ENCODE measurements at places on chromosomes 2 and 18.

DNA sequence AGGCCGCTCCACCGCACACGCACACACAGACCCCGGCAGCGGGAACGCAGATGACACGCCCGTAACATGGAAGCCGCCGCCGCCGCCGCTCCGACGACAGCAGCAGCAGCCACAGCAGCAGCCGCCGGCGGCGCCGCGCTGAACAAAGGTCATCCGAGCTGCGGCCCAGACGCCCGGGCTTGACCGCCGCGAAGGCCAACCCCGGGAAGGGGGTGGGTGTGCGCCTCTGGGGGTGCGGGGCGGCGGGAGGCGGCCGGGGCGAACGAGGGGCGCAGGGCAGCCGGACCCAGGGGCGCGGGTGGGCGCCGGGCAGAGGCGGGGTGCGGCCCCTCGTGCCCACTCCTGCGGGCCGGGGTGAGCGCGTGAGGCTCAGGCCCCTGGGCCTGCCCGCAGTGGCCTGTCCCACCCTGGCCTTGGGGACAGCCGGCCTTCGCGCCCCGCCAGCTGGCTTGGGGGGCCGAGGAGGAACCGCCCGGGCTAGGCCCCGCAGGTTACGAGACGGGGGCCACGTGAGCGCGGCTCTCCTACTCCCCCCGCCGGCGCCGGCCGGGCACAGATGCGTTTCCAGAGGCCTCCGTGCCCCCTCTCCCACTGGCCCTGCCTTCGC lies 1.0 kb upstream of the ZNF532 start:
- DNase-seq, result peak; percentile 24

GRCh38 chr2:108354136-108354535 lies 23.6 kb upstream of the SULT1C4 start:
- DNase-seq, result peak; percentile 20

DNA sequence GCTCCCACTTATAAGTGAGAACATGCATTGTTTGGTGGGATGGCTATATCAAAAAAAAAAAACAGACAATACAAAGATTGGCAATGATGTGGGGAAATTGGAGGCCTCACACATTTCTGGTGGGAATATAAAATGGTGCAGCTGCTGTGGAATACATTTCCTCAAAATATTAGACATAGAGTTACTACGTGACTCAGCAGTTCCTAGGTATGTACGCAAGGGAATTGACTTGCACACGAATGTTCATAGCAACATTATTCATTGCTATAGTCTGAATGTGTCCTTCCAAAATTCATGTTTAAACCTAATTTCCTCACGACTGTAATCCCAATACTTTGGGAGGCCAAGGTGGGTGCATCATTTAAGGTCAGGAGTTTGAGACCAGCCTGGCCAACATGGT lies 2.3 kb upstream of the ARHGEF33 start:
- DNase-seq, result peak; percentile 11

DNA sequence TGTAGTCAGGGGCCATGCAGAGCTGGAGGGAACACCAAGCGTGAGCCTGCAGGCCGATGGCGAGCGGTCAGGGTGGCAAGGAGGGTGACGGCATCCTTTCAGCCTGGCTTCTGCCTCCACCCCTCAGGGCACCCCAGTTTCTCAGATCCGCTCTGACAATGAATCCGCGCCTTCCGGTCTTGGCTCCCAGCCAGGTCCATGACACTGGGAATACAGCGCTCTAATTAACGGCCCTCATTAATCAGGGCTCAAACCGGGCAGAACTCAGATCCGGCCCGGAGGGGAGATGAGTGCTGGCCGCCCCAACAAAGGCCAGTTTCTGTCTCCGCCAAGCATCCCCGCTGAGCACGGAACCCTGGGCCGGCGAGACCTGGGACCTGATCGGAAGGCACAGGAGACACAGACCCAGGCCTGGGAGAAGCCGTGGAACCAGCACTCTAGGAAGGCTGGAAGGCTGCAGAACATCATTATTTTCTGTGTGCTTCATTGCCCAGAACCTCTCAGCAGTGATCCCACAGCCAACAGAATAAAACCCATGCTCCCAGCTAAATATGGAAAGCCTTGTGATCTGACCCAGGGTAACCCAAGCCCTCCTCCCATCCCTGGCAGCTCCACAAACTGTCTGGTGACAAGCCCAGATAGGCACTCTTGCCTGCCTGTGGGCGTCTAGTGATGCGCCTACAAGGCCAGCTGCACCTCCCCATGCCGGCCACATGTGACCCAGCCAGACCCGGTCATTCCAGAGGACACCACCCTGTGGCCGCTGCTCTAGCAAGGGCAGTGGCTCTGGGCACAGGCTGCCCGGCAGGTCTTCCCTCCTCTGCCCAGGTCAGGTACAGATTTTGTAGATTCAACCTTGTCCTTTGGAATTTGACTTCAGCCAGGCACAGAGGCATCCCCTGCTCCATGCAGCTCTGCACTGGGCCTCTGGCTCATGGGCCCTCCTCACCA lies 438.7 kb upstream of the MYT1L start:
- no peak for DNase-seq

DNA sequence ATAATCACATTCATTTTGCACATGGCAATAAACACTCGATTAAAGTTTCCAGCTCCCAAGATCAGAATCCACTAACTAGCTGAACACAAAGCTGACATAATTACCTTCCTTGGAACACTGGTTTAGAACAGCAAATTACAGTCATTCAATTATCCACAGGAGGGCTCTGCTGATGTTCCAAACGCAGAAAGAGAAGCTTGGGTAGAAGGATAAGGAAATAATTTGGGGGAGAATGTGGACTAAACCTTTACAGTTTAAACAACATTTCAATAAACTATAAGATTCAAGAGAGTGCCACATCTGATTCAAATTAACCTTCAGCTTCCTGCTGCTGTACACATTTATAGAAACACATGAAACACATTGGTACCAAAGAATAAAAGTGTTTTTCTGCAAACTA lies 67.8 kb upstream of the ARL4C start:
- no peak for DNase-seq

DNA sequence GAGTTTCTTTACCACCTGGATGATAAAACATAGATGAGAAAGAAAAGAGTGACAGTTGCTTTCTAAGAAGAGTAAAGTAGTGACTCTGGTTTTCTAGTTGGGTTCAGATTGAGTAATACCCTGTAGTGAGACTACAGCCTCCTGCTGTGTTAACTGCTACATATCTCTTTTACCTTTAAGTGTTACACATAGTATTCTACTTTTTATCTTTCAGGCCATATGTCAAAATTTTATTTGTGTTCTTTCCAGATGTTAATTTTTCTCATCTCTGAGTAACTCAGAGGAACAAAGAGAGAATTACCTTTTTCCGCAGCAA lies 348.2 kb downstream of the CTNNA2 start:
- DNase-seq, result no peak

GRCh38 chr2:213566846-213567245 lies 282.6 kb downstream of the SPAG16 start:
- no peak for DNase-seq

DNA sequence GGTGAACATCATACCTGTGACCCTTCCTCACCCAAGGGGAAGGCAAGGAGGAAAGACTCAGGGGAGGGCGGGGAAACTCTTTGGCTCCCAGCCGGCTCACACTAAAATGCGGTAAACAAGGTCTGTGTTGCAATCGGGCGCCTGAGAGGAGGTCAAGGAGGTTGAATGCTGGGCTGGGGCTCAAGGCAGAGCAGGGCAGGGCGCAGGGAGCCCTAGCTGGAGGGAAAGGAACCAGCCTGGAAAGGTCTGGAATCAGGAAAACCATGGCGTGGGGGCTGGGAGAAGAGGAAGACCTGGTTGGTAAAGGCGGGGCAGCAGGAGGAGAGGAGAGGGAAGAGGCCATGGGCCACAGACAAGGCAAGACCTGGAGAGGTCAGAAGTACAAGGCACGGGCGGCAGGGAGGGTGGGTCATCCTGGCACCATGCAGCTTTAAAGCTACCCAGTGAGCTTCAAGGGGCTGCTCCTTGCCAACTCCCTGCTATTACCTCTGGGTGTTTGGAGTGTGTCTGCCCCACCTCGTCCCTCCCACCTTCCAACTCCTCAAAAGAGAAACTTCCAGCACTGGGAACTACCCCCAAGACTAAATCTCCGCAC lies 4.8 kb upstream of the TMEM37 start:
- DNase-seq, result no peak

- DNase-seq, result no peak
Observed at GRCh38 chr2:236658974-236659757, 89.5 kb downstream of the ACKR3 start.

DNA sequence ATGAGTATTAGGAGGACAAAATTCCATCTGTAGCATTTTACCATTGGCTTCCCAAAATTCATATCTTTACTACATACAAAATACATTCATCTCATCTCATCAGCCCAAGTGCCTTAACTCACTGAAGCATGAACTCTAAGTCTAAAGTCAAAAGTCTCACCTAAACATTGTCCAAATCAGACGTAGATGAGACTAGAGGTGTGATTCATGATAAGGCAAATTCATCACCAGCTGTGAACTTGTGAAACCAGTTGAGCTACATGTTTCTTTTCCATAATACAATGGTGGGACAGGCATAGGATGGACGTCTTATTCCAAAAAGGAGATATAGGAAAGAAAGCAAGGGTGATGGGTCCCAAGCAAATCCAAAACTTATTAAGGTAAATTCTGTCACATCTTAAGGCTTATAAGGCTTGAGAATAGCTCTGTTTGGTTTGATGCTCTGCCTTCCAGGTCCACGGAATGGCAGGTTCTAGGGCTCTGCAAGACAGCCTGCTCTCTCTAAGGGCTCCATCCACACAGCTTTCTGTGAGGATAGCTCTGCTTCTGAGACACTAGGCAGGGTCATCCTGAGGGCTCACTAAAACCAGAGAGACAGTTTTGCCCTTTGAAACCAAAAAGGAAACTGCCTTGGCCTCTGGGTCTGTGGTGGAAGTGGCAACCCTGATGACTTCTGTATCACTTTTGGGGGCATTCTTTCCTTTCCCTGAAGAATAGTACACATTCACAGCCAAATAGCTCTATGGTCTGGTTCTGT lies 9.6 kb downstream of the IFIH1 start:
- DNase-seq, result no peak

GRCh38 chr18:79765491-79766245 lies 32.1 kb upstream of the KCNG2 start:
- DNase-seq, result no peak

DNA sequence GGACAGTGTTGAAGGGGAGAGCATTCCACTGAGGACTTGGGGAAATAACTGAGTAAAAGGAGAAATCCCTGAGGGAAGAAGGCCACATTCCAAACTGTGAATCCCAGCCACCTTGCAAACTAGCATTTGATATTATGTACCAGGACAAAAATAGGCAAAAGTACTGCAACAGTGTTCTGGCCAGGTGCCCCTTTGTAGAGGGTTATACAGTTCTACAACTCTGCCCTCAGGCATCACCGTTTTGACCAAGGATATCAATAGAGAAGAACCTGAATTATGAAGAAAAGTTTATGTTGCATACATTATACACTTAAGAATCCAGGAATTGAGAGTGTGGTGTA lies 20.6 kb upstream of the CAVIN2 start:
- no peak for DNase-seq

DNA sequence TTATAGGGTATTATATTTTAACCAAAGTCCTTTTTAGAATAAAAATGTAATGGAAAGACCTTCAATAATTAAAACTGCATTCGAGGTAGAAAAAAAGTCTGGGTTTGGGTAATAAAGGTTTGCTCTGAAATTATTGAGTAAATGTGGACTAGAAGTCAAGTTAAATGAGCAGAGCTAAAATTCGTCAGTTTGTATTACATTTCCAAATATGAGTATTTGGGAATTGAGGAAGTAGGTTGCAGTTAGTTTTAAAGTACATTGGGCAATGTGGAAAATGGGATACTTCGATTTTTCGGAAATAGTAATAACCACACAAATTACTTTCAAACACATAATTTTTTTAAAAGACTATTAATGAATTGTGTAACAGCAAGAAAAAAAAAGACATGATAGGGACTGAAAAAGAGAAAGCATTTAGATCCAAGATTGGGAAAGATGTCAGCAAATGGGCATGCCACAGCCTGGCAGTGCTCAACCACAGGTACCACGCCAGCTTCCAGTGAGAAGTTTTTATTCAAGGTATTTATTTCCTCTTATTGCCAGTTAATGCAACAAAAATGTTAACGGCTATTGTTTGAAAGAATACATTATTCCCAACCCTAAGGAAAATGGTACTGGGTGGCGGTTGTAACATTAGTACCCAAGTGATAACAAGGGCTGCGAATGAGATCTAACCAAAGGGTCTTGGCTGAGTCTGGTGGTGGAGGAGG lies 50.0 kb downstream of the TTC39C start:
- no peak for DNase-seq

DNA sequence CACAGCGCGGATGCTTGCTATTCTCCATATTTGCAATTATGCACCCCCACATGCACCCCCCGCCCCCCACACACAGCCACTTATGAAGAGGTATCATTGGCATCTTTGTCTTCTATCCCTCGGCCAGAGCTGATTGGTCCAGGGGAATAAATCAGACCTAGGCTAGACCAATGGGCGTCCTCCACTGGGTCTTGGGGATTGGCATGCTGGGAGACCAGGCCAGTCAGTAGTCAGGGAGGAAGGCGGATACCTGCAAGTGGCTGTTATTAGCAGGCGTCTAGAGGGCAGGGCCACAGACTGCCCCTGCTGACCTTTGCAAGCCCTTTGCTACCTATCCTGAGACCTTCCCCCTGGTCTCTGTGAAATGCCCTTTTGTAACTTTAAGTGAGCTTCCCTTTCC lies 30.0 kb downstream of the ATOH8 start:
- no peak for DNase-seq

- no peak for DNase-seq
Observed at GRCh38 chr2:120599656-120600055, 136.0 kb upstream of the GLI2 start.

DNA sequence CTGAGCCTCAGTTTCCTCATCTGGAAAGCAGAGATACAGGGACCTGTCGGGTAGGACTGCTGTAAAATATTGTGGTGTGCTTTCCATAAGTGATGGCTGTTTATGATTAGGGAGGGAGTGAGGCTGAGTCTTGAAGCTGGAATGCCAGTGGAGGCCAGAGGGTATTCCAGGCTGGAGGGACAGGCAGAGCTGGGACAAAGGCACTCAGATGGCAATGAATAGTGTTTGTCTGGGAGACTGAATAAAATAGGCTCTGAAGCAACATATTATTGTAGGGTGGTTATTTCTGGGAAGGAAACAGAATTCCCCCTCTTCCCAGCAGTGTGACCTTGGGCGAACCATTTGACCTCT lies 120.7 kb downstream of the INHBB start:
- no peak for DNase-seq

DNA sequence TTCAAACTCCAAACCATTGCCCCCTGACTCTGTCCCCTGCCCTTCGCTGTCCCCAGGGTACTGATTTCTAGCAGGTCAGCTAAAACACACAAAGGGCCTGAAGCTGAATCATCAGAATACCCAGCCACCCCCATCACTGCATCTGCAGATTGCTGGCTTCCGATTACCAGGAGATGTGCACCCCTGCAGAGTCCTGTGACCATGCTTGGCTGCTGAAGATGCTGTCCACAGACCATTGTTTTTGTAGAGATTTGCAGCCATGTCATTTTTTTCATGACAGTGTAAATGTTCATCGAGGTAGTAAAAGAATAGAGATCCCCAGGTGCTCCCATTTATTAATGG lies 463.3 kb downstream of the STK39 start:
- DNase-seq, result no peak
